DND-41 (cell line): ENCODE measurements at places on chromosomes 1 and 21.

- DNase-seq: peak; percentile 37
These were observed 572 bp downstream of the LPGAT1 start for GRCh38 chr1:211830055-211830327.

DNA sequence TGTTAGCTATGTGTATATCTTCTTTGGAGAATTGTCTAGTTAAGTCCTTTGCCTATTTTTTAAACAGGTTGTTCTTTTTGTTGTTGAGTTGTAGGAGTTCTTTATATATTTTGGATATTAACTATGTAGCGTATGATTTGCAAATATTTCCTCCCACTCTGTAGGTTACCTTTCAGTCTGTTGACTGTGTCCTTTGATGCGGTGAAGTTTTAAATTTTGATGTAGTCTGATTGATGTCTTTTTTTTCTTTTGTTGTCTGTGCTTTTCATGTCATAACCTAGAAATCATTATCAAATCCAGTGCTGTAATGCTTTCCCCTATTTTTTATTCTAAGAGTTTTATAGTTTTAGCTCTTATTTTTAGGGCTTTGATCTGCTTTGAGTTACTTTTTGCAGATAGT, 8.7 kb upstream of the KISS1 start:
- no peak for DNase-seq

DNA sequence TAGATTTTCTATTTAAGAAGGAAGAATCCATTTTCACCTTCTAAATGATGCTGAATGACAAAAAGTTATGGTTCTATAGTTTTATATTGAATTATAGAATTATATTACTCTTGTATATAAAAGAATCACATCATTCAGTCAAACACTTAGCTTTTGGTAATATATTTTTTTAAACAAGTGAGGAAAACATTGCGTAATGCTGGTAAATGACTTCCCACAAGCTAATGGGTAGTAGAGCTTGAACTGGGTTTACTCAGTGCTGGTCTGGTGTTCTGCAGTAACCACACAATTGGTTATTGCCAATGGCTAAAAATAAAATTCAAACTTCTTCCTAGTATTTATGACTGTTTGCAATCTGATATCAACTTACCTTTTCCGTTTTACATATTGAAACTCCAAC, 10.6 kb upstream of the GIPC2 start:
- DNase-seq: no peak

DNA sequence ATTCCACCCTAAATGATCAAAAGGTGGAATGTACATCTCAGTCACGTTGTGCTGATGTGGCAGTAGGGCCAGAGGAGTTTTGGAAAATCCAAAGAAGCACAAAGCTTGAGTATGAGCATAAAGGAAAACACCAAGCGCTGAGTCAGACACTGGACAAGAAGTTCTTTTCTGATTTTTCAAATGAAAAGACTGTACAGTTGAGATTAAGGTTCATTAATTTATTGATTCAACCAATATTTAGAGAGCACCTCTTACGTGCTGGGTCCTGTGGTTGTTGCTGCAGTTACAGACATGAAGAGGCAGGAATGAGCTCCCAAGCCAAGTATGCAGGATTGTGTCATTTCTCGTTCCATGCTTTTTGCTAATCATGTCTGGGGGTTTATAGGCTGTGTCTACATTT, 28.9 kb upstream of the APP start:
- DNase-seq: no peak

GRCh38 chr1:248851390-248851789, 7.5 kb downstream of the ZNF692 start:
- no peak for DNase-seq

- no peak for DNase-seq
These were observed 343.6 kb downstream of the NPHP4 start for GRCh38 chr1:5648410-5649165.

GRCh38 chr1:247487057-247487456, 29.2 kb upstream of the OR2B11 start:
- DNase-seq: peak; percentile 21

GRCh38 chr21:14614287-14614686, 68.2 kb upstream of the SAMSN1 start:
- no peak for DNase-seq

DNA sequence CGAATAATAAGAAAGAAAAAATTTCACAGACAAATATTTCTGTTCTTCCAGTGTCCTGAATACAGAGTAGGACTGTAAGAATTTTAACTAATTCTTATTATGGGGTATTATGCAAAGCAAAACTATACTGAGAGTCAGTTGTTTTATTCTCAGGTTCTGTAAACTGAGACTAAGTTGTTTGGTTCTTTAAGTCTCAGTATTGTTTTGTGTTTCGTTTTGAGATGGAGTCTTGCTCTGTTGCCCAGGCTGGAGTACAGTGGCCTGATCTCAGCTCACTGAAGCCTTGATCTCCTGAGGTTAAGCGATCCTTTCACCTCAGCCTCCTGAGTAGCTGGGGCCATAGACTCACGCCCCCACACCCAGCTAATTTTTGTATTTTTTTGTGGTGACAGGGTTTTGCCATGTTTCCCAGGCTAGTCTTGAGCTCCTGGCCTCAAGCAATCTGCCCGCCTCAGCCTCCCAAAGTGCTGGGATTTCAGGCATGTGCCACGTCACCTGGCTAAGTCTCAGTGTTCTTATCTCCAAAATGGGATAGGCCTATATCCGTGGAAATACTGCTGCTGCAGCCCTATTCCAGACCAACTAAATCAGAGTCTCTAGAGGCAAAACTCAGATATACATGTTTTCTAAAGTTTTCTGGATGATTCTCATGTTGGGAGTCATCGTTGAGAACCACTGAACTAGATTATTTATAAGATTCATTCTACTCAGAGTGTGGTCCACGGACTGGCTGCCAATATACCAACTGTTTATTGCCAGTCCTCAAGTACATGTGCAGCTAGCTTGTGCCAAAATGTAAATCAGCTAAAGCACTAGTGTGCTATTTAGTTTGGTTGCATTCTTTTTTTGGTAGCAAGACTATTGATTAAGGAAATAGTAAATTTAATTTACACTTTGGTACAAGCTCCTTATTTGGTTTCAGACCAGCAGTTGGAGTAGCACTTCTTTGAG, 116.6 kb downstream of the HS2ST1 start:
- DNase-seq: no peak

- no peak for DNase-seq
These were observed 14.0 kb downstream of the TGFBR3 start for GRCh38 chr1:91872000-91872399.

GRCh38 chr1:226649780-226650179, 89.3 kb downstream of the ITPKB start:
- DNase-seq: peak; percentile 37

- DNase-seq: no peak
These were observed 479.2 kb upstream of the USP24 start for GRCh38 chr1:55694310-55694801.

- no peak for DNase-seq
These were observed 51.0 kb downstream of the LPAR3 start for GRCh38 chr1:84841971-84842370.

DNA sequence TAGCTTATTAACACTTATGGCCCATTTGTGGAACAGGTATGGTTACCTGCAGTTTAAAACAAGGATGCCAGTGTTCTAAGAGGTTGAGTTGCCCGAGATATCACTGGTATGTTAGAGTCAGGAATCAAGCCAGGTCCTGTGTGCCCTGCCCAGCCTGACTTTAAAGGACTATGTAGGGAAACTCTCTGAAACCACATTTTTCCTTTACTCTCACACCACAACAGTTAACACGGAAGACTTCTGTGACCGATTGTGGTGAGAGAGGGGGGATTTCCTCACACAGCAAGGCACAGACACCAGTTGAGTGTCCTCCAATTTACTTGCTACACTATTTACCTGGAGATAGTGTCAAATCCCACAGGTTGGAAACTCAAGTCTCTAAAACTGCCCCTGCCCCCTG, 47.8 kb downstream of the UCK2 start:
- peak; percentile 55 for DNase-seq

DNA sequence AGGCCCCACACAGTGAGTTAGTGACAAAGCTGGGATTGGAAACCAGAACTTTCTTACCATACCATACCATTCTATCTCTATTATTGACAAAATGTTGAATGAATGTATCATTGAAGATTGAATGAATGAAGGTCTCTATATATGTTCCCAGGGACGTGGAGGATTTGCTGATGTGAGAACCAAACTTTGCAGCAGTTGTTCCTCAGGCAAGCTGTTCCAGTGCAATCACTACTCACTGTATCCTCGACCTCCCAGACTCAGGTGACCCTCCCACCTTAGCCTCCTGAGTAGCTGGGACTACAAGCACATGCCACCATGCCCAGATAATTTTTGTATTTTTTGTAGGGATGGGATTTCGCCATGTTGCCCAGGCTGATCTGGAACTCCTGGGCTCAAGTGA, 11.6 kb upstream of the LIN28A start:
- DNase-seq: no peak

- no peak for DNase-seq
These were observed 2.7 kb downstream of the ZBED6 start for GRCh38 chr1:203797948-203798655.

GRCh38 chr1:83882906-83883305, 116.0 kb downstream of the TTLL7 start:
- DNase-seq: no peak

DNA sequence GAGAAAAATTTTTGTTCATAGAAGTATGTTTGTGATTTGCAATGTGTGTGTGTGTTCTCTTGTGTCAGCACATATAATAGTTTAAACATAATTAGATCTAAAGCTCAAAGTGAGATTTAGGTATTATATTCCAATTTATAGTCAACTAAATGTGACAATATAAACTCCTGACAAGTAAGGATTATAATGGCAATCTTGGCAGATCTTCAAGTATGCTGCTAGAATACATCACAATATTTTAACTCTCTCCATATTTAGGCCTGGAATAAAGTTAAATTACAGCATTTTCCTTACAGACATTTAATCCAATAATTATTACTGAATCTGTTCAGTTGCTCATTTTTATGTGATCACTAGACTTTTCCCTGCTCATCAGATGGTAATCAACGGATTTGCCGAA, 65.8 kb downstream of the LYPLAL1 start:
- no peak for DNase-seq

- DNase-seq: no peak
These were observed 768 bp upstream of the RIIAD1 start for GRCh38 chr1:151720554-151720953.

DNA sequence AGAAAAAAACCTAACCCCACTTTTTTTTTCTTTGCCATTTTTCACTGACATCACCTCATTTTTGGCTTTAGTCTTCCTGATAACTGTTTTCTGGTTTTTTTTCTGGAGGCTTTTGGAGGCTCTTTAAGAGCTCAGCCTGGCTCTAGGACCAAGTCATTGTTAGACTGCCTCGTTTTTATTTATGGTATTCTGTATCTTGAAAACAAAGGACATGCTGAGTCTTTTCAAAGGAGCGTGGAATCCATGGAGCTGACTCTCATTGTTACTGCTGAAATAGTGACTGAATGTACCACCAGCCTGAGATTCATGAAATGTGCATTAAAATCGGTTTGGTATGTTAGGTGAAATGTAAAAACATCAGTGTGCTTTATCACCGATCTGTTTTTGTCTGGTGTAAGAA, 28.0 kb downstream of the RASAL2 start:
- no peak for DNase-seq

GRCh38 chr21:26850116-26850643, 5.0 kb upstream of the ADAMTS1 start:
- DNase-seq: no peak

DNA sequence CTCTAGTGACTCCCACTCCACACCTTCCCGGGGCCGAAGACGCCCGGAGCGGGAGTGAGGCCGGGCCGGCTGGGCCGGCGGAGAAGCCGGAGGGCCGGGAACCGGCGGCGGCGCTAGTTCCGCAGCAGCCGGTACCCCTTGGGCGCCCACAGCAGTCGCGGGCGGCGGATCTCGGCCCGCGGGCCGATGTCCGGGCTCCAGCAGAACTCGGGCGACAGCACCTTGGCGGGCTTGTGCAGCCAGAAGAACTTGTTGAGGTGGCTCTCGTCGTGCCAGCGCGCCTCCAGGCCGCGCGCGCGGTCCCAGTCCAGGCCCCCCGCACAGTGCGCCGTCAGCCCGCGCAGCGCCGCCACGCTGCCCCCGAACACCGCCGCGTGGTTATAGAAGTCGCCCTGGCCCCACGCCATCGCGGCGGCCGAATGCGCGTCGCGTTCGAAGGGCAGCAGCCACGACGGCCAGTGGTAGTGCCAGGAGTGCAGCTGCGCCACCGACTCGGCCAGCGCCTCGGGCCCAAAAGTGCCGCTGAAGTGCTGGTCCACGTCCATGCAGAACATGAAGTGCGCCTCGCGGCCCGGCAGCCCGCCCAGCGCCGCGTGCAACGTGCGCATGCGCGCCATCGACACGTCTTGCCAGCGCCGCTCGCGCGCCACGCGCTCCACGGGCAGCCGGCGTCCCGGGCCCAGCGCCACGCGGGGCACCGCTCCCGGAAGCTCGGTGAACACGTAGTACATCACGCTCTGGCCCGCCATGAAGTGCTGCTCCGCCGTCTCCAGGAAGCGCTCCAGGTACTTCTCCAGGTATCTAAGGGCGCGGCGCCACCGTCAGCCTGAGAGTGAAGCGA, 14.0 kb downstream of the A3GALT2 start:
- no peak for DNase-seq

DNA sequence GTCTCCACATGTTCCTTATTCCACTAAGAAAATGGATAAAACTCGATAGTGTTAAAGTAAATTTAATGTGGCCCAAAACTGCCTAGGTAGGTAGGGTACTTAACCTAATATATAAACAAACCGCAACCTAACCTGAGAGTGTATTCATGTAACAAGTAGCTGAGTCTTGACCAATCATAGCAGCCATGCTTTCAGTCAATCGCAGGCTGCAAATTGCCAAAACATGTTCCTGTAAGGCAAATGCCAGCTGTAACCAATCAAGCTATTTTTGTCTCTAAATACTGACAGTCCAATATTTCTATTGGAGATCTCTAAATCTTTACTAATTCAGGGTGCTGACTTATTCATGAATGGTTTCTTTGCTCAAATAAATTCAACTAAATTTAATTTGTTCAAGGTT, 3.1 kb upstream of the HMGCS2 start:
- no peak for DNase-seq

DNA sequence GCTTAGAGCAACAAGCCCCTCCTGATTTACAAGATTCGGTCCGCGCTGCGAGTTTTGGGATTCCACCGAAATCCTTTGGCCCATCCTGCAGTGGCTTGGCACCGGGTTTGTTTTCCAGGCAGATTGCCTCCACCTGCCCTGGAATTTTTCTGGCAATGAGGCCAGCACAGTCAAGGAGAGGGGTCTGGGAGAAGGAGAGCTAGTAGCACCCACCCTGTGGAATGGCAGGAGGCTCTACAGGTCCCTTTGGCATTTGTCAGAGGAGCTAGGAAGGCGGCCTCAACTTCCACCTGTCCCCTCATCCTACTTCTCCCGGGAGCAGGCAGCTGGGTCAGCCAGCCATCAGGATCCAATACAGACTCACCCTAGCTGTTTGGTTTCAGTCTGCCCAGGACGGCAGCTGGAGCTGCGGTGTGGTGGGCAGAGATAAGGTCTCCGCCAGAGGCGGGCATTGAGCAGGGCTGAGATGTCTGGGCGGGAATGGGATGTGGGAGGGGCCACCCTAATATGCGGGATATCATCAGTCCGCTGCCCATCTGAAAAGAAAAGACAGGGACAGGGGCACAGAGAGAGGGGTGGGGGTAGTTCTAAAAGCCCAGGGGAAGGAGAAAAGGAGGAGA, 37.8 kb upstream of the PRELP start:
- DNase-seq: no peak

GRCh38 chr21:34144224-34144623, 70.8 kb downstream of the MRPS6 start:
- DNase-seq: no peak

- peak; percentile 75 for DNase-seq
These were observed 4.8 kb downstream of the ENO1 start for GRCh38 chr1:8873506-8874229.

- no peak for DNase-seq
These were observed 32.1 kb downstream of the EXTL2 start for GRCh38 chr1:100862591-100862990.

- no peak for DNase-seq
These were observed 17.2 kb upstream of the ZNF683 start for GRCh38 chr1:26389604-26390247.
